Activated T-helper 1 cell treated with anti-CD3 and anti-CD28 coated beads, Interleukin-12 subunit alpha, Interleukin-12 subunit beta, Interleukin-2, Interleukin-4 antibody, amounts not matched to agents 30 ng/mL and 10 ng/mL and 1 ng/mL, durations not matched to agents 14 hours and 24 hours and 36 hours (primary cell): ENCODE measurements at places on chromosomes 7 and 10. TPM values are rescaled to one million over a fixed set of nuclear protein-coding genes. Genes with fewer than 3 reads are reported as not detected.

Gene CRHR2
- not detected in 2 replicates for total RNA-seq

Gene ITIH5
- total RNA-seq: not detected in 2 replicates

Gene CALY
- not detected in 2 replicates for total RNA-seq

Gene NRG3
- 0.10 TPM in 1 of 2 replicates, not detected in the other for total RNA-seq

Gene CPXM2
- not detected in 2 replicates for total RNA-seq

Gene CLDN3
- not detected in 2 replicates for total RNA-seq

Gene EPHA1
- not detected in 2 replicates for total RNA-seq

Gene LRRD1
- total RNA-seq: not detected in 2 replicates

Gene LRRC61
- 24.9 and 26.1 TPM in 2 replicates for total RNA-seq
